GDM1 (cell line): ENCODE measurements at places on chromosomes 7 and 10.

- no peak for DNase-seq
Measured at GRCh38 chr10:103238506-103239252, 7.0 kb upstream of the RPEL1 start.

DNA sequence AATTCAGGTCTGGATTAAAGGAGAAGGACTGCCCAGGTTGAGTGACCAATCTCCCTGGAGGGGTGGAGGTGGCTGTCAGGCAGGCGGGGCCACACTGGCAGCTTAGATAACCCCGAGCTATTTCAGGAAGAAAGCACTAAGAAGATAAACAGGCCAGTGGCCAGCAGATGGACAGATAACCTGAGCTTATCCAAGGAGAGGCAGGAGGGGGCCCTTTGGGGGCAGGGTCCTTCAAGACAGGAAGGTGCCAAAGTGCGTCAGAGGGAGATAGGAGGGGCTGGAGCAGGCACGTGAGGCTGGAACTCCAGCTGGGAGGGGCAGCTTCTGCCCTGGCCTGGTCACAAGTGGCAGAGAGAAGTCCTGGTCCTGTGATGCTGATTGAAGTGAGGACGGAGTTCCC lies 29.8 kb upstream of the PODXL start:
- DNase-seq = no peak

DNA sequence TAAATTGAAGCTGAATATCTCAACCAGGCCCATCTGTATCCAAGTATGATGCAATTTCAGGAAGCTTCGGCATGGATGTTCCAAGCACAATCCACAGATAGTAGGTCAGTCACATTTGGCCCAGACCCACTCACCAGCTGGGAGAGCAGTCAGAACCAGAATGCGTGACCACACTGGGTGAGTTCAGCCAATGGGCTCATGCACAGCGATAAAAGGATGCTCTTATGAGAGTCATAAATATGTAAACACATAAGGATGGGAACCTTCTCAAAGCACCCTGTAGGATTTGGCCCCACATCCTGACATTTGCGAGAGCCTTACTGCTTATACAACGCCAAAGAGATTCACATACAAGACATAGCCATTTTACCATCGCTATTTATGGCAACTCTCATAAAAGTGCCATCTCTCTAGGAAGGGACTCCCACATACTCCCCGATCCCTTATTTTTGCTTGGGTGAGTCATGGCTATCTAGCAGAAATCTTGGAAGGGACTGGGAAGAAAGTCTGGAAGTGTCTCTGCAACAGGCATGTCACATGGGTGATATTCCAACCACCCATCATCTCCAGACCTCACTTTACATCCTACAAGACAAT lies 3.0 kb downstream of the AFAP1L2 start:
- no peak for DNase-seq

DNA sequence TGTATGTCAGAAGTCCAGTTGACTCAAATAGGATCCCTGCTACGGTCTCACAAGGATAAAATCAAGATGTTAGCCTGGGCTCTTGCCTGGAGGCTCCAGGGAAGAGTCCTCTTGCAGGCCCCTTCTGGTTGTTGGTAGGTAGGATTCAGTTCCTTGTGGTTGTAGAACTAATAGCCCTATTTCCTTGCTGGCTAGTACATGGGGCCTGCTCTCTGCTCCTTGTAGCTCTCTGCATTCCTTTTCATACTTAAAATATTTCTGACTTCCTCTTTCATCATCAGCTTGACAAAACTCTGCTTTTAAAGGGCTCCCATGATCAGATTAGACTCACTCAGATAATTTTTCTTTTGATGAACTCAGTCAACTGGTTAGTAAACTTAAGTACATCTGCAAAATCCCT lies 756.7 kb downstream of the GATA3 start:
- no peak for DNase-seq

GRCh38 chr10:75544386-75544785 lies 113.0 kb downstream of the LRMDA start:
- no peak for DNase-seq

GRCh38 chr7:84117304-84117703 lies 77.3 kb downstream of the SEMA3A start:
- DNase-seq = no peak

DNA sequence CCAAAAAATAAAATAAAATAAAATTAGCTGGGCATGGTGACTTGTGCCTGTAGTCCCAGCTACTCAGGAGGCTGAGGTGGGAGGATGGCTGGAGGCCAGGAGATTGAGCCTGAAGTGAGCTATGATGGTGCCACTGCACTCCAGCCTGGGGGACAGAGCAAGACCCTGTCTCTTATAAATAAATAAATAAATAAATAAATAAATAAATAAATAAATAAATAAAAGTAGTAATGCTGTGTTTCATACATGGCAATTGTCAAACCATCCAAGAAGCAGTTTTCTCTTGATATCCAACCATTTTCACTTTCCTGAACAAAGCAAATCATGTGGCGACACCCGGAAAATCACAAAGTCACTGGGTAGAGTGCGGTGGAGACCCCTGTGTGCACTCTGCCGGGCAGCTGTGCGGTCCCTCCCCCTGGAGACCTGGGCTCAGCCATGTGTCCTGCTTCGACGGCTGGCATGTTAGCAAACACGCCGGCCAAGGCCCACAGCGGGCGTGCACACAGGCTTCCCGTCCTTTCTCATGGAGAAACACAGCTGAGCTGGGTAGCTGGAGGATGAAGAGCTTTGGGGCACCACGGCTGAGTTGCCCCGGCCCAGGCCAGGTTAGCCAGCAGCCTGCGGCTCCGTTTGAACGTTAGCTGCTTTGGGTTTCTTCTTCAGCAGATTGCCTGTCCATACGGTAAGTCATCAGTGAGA lies 22.3 kb upstream of the RNF32 start:
- no peak for DNase-seq

- no peak for DNase-seq
Measured at GRCh38 chr7:21771906-21772610, 173.6 kb downstream of the CDCA7L start.

- no peak for DNase-seq
Measured at GRCh38 chr10:122152544-122152943, 118.6 kb upstream of the BTBD16 start.

DNA sequence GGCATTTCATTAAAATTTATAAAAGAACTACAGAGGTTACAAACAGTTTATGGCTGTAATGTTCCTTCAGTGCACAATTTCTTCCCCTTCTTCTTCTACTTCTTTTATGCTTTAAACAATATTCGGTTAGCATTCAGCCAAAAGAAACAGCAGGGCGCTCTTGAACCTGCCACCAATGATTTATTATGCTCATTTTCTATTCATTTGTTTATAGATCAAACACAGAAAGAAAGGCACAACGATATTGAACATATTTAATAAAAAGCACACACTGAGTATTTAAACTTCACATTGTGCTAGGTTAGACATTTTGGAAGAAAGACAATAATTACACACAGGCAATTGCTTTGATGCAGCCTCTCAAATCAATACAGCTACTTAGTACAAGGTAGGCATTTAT lies 1025.8 kb upstream of the LRRN3 start:
- DNase-seq = no peak

DNA sequence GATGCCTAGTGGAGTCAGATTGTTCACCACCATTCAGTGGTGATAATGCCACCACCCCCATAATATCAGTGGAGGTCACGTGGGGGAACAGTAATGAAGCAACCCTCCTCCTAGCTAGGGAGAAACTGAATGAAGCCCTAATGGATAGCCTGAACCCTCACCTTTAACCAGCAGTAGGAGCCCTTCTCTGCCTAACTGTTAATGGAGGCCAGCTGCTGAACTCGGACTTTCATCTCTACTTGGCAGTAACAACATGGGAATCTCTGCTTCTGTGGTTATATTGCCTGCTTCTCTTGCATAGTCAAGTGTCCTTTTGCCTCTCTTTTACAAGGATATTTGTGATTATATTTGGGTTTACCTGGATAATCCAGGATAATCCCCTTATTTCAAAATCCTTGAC lies 1097.9 kb downstream of the REEP3 start:
- DNase-seq = no peak
